ENCODE measurements at places on chromosomes 5 and 9. TPM values are rescaled to one million over a fixed set of nuclear protein-coding genes. Genes with fewer than 3 reads are reported as not detected.

ADCY2 gene
- total RNA-seq = not detected

C9orf152 gene
- not detected for total RNA-seq

N4BP3 gene
- 3.3 TPM for total RNA-seq

TMEM171 gene
- total RNA-seq = not detected

RIOK2 gene
- 42.0 TPM for total RNA-seq

DNA sequence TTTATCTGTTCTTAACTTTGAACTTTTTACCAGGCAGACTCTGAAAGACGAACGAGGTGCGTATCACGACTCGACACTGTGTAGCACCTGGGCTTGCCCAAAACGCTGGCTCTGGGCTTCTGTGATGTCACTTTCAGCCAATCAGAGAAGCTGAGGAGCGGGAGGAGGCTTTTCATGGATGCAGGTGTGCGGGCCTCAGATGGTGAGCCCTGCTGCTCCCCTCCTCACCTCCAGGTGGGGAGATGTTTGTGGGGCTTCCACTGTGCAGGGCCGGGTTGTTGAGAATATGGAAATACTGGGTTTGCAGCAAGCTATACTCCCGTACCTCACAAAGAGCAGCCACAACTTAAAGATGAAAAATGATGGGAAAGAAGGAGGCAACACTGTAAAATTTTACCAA is 246.3 kb downstream of the IRX2 start:
- no peaks in the 10 kb centered on the region for H3K36me3 ChIP-seq
- H3K4me3 ChIP-seq = no peak overlapping the region
- no peak overlapping the region for H3K27ac ChIP-seq
- no peaks in the 10 kb centered on the region for H3K27me3 ChIP-seq
- DNase-seq = no peak

DNA sequence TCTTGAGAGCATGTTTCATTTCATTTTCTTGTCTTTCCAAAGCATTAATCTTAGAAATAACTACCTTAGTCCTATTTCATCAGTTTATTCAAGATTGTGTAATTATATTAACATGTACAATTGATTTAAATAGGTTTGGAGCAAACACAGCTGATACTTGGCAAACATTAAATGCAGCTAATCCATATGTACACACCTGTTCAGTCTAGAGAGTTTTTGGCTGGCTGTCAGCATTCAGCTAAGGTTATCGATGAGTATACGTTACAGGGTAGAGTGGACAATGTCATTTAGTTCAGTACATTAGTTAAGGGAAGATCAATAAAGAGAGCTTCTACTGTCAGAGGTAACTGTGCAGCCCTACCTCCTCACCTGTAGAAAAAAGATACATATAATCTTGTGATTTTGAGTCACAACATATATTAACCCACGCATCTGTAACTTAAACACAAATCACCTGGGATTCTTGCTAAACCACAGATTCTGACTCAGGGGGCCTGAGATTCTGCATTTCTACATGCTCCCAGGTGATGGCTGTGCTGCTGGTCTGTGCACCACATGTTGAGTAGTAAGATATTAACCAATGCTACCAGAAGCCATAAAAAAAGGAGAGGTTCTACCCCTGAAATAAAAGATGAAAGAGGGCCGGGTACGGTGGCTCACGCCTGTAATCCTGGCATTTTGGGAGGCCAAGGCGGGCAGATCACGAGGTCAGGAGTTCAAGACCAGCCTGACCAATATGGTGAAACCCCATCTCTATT is 34.1 kb upstream of the PCA3 start:
- no peaks in the 10 kb centered on the region for H3K4me1 ChIP-seq
- H3K4me3 ChIP-seq = no peak overlapping the region
- DNase-seq = no peak
- H3K36me3 ChIP-seq = no peaks in the 10 kb centered on the region
- H3K27ac ChIP-seq = no peak overlapping the region

DNA sequence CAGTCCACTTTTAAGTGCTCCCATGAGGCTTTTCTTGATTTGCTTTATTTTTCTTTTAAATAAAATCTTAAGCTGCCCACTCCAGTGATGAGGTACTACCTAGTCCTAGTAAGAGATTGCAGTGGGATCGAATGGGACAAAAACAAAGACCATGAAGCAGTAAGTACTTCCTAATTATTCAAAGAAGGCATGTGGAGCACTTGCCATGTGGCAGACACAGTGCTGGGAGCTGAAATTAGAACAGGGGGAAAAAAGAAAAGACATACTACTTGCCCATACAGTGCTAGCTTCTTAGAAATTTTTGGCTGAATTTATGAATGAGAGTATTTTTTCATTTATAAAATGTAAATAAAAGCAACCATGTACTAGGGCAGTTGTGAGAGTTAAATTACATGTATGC is 239.9 kb upstream of the TNC start:
- no peaks in the 10 kb centered on the region for H3K4me1 ChIP-seq
- H3K27me3 ChIP-seq = no peaks in the 10 kb centered on the region
- H3K4me3 ChIP-seq = no peak overlapping the region
- H3K36me3 ChIP-seq = no peaks in the 10 kb centered on the region

GRCh38 chr9:20684875-20685696 is 1.0 kb downstream of the FOCAD start:
- no peaks in the 10 kb centered on the region for H3K27me3 ChIP-seq
- peaks cover 17% of the 10 kb centered on the region for H3K4me1 ChIP-seq
- H3K27ac ChIP-seq = peak overlapping the region; percentile 91
- H3K36me3 ChIP-seq = no peaks in the 10 kb centered on the region
- no peak for DNase-seq

GRCh38 chr5:170306381-170306831 is 8.8 kb upstream of the LCP2 start:
- H3K27me3 ChIP-seq = no peaks in the 10 kb centered on the region
- H3K36me3 ChIP-seq = peaks cover 2% of the 10 kb centered on the region
- peak overlapping the region; percentile 66 for H3K27ac ChIP-seq
- H3K4me1 ChIP-seq = peaks cover 66% of the 10 kb centered on the region

GRCh38 chr5:131745703-131746102 is 51.1 kb downstream of the FNIP1 start:
- no peaks in the 10 kb centered on the region for H3K27me3 ChIP-seq
- H3K27ac ChIP-seq = no peak overlapping the region
- H3K36me3 ChIP-seq = peaks cover 35% of the 10 kb centered on the region

GRCh38 chr9:127558581-127559246 is 53.4 kb upstream of the STXBP1 start:
- H3K4me3 ChIP-seq = peak overlapping the region; percentile 21
- peaks cover 80% of the 10 kb centered on the region for H3K4me1 ChIP-seq
- no peak for DNase-seq

DNA sequence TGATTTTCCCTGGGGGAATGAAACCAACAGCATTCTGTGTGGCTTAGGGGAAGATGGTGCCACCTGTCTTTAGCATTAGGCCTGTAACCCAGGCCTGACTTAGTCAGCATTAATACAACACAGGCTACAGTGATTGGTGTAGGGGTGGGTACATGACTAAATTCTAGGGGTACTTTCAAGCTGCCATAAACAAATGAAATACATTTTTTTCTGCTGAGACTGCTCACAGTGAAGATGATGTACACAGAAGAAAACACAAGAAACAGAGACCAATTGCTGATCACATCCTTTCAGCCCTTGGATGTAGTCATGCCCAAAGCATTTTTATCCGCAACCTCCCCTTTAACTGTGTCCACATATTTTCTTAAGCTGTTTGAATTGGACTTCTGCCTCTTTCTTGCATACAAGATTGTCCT is 527.2 kb downstream of the KCTD16 start:
- H3K4me3 ChIP-seq = no peak overlapping the region
- no peak for DNase-seq
- no peaks in the 10 kb centered on the region for H3K4me1 ChIP-seq
- no peak overlapping the region for H3K27ac ChIP-seq
- no peaks in the 10 kb centered on the region for H3K27me3 ChIP-seq
- no peaks in the 10 kb centered on the region for H3K36me3 ChIP-seq

- peak; percentile 69 for DNase-seq
- no peaks in the 10 kb centered on the region for H3K36me3 ChIP-seq
- no peak overlapping the region for H3K4me3 ChIP-seq
- no peak overlapping the region for H3K27ac ChIP-seq
- peaks cover 21% of the 10 kb centered on the region for H3K27me3 ChIP-seq
Observed at GRCh38 chr5:50958852-50959457, 292.5 kb downstream of the PARP8 start.

DNA sequence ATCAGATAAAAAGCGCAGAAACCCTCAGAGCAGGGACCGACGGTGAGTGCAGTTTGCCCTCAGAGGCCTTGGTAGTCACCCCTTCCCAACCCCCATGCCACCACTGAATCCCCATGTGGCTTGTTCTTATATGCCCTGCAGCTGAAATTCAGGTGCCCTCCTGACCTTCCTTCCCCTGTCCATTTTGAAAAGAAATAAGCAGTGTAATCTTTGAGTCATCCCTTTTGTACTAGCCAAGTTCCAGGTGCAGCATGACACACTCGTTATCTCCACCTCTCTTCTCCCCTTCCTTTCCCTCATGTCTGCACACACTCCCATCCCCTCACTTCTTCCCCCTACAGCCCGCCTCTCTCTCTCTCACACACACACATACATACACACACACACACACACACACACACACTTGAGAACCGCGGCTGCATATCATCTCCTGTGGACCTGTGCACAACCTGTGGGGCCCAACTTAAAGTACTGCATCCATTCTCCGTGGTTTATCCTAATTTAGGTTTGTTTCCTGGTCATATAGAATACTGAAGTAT is 53.1 kb downstream of the SYK start:
- no peaks in the 10 kb centered on the region for H3K4me1 ChIP-seq
- no peaks in the 10 kb centered on the region for H3K36me3 ChIP-seq
- no peak overlapping the region for H3K4me3 ChIP-seq

- no peak overlapping the region for H3K4me3 ChIP-seq
- H3K4me1 ChIP-seq = peaks cover 8% of the 10 kb centered on the region
- no peaks in the 10 kb centered on the region for H3K27me3 ChIP-seq
- H3K36me3 ChIP-seq = no peaks in the 10 kb centered on the region
Observed at GRCh38 chr5:65190328-65191053, 291.2 kb downstream of the ADAMTS6 start.

GRCh38 chr5:15933259-15934207 is 246.1 kb downstream of the MARCHF11 start:
- no peaks in the 10 kb centered on the region for H3K36me3 ChIP-seq
- H3K27ac ChIP-seq = no peak overlapping the region
- H3K27me3 ChIP-seq = no peaks in the 10 kb centered on the region
- H3K4me3 ChIP-seq = no peak overlapping the region
- DNase-seq = no peak

DNA sequence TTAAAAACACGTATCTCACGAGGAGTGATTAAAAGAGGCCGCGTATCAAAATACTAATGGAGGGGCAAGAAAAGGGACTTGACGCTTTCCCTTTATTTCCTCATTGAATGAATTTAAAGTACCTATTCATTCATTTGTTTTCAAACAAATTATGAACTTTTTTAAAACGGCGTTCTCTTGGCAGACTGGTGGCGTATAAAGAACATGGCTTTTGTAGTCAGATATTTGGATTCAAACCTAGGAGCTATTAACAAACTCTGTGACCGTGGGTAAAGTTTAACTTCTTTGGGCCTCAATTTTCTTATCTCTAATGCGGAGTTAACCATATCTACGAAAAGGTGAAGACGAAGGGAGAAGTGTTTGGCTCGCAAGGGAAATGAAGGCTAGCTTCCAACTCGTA is 876 bp downstream of the CAAP1 start:
- H3K27ac ChIP-seq = peak overlapping the region; percentile 97
- no peak for DNase-seq
- peaks cover 14% of the 10 kb centered on the region for H3K36me3 ChIP-seq
- peak overlapping the region; percentile 91 for H3K4me3 ChIP-seq

DNA sequence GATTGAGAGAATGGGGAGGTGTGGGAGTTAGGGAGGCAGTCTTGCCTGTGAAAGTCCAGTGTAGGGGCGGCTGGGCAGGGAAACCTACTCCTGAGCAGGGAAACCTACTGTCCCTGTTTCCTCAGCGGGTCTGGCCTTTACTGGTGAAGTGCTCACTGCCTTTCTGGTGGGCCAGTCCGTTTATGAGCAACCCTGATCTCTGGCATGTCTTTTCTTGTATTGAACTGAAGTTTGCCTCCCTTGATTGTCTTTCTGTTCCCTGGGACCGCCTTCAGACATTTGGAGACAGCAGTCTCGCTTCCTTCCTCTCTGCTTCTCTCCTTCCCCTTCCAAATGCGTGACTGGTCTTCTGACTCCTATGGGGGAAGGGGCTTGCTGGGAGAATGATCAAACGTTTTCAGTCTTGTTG is 2.9 kb downstream of the SNX18 start:
- peaks cover 56% of the 10 kb centered on the region for H3K4me1 ChIP-seq
- H3K36me3 ChIP-seq = peaks cover 28% of the 10 kb centered on the region
- DNase-seq = no peak
- peak overlapping the region; percentile 87 for H3K4me3 ChIP-seq
- H3K27ac ChIP-seq = peak overlapping the region; percentile 15

DNA sequence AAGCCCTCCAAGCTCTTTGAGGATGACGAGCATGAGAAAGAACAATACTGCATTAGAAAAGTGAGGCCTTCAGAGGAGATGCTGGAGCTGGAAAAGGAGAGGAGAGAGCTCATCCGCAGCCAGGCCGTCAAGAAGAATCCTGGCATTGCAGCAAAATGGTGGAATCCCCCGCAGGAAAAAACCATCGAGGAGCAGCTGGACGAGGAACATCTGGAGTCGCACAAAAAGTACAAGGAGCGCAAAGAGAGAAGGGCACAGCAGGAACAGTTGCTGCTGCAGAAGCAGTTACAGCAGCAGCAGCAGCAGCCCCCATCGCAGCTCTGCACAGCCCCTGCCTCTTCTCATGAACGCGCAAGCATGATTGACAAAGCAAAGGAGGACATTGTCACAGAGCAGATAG is 71.2 kb downstream of the C9orf152 start:
- H3K4me1 ChIP-seq = peaks cover 20% of the 10 kb centered on the region
- no peak overlapping the region for H3K27ac ChIP-seq
- peaks cover 53% of the 10 kb centered on the region for H3K36me3 ChIP-seq
- H3K27me3 ChIP-seq = no peaks in the 10 kb centered on the region

GRCh38 chr5:95317085-95317484 is 32.2 kb upstream of the MCTP1 start:
- H3K27me3 ChIP-seq = no peaks in the 10 kb centered on the region
- H3K27ac ChIP-seq = no peak overlapping the region
- no peak for DNase-seq
- H3K4me1 ChIP-seq = no peaks in the 10 kb centered on the region

GRCh38 chr9:94822273-94822672 is 95.8 kb downstream of the AOPEP start:
- no peak for DNase-seq
- peaks cover 16% of the 10 kb centered on the region for H3K36me3 ChIP-seq
- no peak overlapping the region for H3K4me3 ChIP-seq
- H3K4me1 ChIP-seq = peaks cover 14% of the 10 kb centered on the region

DNA sequence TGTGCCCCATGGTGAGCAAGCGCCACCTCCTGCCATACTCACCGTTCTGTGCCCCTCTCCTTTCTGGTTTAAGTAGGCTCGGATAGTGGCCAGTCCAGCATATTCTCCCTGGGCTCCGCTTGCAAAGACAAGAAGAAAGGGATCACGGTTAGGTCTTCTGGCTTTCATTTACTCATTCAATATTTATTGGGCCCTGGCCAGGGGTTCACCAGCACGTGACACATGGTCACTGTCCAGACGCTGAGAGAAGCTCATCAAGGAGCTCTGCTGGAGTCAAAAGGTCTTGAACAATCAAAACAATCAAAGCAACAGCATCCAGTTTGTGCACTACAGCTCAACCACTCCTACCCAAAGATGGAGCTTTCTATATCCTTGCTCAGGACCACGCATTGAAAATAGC is 80.2 kb downstream of the GLDC start:
- H3K36me3 ChIP-seq = no peaks in the 10 kb centered on the region
- no peaks in the 10 kb centered on the region for H3K27me3 ChIP-seq
- no peak for DNase-seq
- no peak overlapping the region for H3K4me3 ChIP-seq
- H3K4me1 ChIP-seq = peaks cover 15% of the 10 kb centered on the region

GRCh38 chr5:62309107-62309506 is 3.1 kb downstream of the KIF2A start:
- peak overlapping the region; percentile 58 for H3K27ac ChIP-seq
- no peaks in the 10 kb centered on the region for H3K27me3 ChIP-seq
- H3K4me1 ChIP-seq = peaks cover 65% of the 10 kb centered on the region
- no peak for DNase-seq
- peaks cover 61% of the 10 kb centered on the region for H3K36me3 ChIP-seq

All from activated CD4-positive, alpha-beta T cell treated with anti-CD3 and anti-CD28 coated beads, Interleukin-2, amount 10 ng/mL, durations not matched to agents 24 days and 14 days (primary cell).